Esophagus mucosa (tissue), 1 donor: ENCODE measurements at places on chromosomes 6 and 20.

- ATAC-seq: no peak
These were observed 13.7 kb upstream of the LAMA4 start for GRCh38 chr6:112268019-112268418.

DNA sequence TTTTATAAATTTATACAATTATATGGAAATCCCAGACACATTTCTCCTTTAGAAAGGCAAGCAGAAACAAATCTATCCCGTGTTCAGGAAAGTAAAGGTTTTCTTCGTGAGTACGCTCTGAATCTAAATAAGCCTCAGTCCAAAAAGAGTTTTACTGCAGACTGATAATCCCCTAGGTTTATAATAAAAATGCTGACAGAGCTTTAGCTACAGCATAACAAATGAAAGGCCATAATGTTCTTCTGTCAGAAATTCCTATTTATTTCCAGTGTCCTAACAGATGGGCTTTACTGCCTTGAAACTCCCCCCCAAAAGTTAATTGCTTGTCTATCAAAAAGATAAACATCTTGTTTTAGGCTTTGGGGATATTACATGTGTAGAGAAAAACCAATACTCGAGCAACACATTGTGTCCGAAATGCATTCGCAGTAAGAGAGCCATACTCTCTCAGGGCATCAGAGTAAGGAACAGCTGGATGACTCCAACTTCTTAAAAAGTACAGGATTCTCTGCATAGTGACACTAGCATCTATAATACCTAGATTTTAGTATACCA lies 109.0 kb downstream of the PRKN start:
- ATAC-seq: no peak

DNA sequence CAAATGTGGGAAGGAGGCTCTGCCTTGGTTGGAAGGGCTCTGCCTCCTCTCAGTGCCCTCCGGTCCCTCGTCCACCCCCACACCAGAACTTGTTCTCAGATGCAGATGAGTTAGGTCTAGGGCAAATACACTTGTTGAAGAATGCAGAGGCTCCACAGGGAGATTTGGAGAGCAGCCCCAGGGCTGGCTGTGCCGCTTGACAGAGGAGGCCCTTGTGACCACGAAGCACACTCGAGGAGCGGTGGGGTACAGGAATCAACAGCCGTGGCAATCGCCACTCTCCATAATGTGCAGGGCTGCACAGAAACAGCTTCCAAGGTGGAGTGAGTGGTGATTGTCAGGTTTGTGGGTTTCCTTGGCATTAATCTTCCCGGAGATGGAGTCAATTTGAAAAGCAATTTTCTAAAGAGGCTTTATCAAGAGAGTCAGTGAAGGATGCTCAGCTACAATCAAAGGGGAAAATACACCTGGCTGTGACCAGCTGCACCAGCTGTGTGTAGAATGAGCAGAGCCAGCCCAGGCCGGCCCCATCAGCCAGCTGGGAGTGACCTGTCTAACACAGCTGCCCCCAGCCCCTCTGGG lies 59.5 kb downstream of the BFSP1 start:
- no peak for ATAC-seq

DNA sequence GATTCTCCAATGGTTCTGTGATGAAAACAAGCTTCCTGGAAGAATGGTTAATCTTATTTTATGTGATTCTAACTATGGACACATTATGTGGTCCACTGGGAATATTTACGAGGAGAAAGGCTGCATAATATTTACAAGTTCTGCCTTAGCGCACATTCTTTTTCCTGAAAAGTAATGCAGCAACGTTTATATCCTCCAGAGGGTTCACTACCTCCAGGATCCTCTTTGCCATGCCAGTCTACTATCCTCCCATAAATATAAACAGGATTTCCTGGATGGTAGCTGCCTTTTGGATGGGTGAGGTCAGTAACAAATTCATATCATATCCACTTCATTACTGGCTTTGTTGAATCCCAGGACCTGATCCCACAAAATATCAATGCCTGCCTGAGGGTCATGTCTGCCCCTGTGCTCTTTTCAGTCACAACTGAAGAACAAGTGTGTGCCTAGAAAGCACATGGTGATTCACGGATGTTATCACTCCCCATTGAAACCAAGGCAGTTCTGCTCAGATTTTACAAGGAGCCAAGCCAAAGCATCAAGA lies 30.4 kb downstream of the ADGRF5 start:
- ATAC-seq: no peak

DNA sequence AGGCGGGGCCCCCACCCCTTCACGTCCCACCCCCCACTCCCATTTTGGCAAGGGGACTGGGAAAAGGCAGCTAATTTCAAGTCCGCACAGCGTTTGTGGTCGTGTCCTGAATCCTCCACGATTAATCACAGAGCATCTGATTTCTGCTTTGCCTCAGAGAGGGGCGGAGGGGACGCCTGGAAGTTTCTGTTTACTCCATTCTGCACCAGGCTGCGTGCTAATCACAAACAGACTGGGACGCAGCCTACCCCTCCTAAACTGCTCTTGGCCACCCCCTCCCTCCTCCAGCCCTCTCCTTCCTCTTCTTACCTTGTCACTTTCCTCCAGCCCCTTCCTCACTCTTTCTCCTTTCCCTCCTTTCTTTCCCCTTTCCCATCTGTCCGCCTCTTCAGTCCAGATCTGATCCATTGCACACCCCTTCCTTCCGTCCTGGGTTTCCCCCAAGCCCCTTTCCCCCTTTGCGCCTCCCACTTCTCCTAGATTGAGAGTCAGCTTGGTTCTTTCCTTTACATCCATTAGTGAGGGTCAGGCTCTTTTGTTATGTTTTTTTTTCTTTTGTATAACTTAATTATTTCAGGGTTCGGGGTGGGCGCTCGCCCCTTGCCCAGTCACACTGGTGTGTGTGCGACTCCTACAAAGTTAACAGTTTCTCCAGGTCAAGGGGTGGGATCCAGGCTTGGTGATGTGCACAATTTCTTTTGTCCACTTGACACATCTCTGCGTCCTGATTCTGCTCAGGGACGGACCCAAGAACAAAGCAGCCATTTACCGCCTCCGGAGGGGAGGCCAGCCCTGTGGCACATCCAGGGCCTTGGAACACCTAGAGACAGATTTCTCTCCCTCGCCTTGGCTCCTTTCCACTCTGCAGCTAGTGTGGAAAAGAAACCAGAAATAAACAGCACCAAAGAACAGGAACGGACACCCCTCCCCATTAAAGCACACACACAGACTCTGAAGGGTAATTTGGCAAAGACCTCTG lies 520 bp upstream of the RIPOR3 start:
- no peak for ATAC-seq

DNA sequence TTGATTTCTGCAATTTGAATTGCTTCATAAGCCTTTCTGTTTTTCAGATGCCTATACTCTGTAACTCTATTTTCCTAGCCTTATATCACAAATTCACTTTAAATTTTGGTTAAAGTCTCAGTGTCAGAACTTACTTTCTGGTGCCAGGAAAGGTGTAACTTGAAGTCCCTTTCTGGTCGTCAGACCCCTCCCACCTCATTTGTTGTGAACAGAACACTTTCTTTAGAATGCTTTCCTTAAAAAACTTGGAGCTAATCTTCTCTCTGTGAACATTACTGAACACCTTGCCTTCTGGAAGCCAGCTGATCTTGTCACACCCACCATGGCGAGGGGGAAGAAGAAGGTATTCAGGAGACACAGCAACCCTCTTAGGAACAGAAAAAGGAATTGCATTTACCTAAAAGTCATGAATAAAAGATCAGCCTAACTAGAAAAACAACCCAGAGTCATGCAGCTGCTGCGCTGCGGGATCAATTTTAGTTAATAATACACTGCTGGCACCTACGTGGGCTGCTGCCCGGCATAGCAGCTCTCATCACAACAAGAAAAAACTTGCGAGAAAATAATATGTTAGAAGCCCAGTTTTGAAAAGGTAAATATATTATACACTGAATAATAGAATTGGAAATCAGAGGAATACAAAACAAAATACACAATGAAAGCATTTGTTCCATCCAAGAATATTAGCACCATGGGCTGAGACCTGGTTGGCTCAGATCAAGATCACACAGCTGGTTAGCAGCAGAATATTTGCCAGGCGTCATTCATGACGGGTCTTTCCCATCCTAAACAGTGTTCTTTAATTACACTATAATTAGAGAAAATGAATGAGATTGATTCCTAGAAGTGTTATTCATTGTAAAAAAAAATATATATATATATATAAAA lies 5.8 kb upstream of the FAM217A start:
- no peak for ATAC-seq

DNA sequence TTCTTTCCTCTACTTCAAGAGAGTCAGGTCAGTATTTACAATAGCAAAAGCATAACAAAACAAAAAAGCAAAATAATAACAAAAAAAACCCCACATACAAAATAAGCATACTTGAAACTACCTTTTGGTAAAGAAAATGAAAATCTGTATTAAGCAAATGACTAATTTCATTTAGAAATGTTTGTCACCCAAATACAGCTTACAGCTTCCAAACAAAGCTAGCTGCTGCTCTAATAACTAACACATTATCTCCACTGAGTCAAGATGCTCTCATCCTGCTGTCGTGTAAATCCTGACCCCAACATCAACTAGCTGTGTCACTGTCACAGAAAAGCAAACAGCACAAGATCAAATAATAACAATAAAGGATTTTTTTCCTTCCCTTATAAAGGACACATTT lies 21.7 kb downstream of the MAP7 start:
- ATAC-seq: no peak

DNA sequence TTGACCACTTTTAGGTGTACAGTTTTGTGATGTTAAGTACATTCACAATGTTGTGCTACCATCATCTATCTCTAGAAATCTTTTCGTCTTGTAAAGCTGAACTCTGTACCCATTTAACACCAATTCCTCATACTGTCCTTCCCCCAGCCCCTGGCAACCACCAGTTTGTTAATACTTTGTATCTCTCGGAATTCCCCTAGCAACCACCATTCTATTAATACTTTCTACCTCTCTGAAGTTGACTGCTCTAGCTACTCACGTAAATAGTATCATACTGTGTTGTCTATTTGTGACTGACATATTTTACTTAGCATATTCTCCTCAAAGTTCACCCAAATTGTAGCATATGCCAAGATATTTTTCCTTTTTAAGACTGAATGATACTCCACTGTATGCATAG lies 82.3 kb upstream of the CLDN20 start:
- ATAC-seq: no peak

DNA sequence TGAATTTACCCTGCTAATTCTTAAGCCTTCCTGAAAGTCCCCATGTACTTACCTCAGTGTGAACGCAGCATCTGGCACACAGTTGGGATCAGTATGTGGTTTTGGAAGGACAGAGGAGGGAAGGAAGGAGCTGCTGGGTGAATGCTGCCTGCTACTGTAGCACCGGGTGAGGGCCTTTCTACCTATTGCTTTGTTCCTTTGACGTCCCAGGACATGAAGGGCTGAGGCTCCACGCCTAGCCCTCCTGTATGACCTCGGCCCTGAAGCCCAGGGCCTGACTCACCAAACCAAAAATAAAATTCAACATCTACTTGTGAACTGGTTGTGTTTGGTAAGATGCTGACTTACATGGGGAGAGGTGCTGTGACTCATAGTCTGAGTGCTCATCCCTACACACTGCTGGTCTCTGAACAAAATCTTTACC lies 51.1 kb downstream of the ARID1B start:
- ATAC-seq: peak; percentile 95

GRCh38 chr6:145279993-145280392 lies 455.3 kb downstream of the EPM2A start:
- ATAC-seq: no peak

DNA sequence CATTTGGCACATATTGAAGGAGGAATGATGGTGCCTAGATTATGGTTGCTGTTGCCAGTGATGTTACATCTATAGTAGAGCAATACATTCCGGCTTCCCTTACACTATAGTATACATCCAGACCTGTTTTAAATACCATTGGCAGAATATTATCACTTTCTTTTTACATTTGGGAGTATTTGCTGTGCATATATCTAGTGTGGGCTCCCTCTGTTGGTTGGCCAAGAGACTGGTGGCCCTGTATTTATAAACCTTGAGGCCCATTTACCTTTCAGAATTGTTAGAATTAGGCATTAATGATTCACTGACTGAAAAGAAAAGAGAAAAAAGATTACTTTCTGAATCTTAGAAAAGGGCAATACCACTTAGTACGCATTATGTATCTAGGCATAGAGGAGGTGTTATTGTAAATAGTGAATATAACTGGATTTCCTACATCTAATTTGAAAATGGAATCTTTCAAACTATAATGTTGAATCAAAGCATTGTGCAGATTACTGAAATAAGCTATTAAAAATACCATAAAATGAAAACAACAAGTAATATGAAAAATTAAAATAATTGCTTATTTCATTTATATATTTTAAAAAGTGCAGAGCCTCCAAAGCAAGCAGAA lies 628.8 kb upstream of the MAN1A1 start:
- ATAC-seq: peak; percentile 54

- ATAC-seq: peak; percentile 49
These were observed 635 bp upstream of the C20orf203 start for GRCh38 chr20:32674362-32674789.

DNA sequence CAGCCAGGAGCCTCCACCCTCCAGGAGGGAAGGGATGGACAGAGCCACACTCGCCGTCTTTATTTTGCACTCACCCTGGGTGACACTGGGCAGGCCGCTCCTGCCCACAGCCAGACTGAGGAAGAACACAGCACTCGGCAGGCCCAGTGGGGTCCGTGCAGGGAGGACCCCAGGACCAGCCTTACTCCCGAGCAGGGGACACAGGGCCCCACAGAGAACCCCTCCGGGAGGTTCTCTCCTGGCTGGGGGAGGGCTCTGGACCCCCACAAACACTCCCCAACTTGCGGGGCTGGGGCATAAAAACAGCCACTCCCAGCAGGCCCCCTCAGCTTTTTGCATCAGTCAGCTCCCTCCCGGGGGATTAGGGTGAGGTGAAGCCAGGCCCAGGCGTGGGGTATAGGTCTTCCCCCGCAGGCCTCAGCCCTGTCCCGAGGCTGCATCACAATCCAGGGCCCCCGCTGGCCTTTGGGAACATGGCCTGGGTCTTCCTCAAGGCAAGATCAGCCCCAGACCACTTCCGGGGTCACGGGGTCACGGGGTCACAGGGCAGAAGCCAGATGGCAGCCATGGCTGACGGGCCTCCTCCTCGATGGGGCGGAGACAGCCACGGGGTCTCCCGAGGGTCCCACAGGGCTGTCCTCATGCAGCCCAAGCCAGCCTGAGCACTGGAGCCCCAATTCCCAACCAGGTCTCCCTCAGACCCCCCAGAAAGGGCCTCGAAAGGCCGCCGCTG lies 3.2 kb downstream of the TNFRSF6B start:
- ATAC-seq: no peak

DNA sequence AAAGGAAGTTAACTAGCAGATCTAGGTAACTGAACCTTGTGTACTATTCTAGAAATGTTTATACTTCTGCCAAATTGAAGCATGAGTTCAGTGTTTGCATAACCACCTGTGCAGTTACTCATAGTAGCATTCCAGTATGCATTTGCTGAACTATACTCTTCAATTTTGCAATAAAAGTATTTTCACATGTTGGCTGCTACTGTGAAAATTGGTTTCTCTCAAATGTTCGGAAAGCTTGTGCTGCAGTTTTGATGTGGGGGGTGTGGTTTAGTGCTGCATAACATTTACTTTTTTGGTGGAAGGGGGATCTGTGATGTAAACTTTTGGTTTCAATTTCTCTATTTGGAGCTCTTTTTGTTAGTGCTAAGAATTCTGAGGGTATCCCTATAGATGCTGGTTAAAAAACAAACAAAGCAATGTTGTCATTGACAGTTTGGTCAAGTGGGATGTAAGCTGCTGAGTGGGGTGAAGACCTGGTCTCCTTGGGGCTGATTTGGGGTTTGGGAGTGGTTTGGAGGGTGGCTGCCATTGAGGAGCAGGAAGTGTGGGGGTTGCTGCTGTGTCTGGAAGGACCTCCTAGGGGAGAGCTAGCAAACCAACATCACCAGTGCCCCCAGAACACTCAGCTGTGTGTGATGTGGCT lies 87.8 kb downstream of the CARMIL1 start:
- ATAC-seq: no peak

GRCh38 chr6:36169023-36170007 lies 27.2 kb upstream of the BRPF3 start:
- ATAC-seq: no peak
